Prostate gland (tissue), 2 donors: ENCODE measurements at places on chromosomes 5 and 9.
A peak's percentile ranks its signal among the peaks of the same experiment; 100 is the strongest.

DNA sequence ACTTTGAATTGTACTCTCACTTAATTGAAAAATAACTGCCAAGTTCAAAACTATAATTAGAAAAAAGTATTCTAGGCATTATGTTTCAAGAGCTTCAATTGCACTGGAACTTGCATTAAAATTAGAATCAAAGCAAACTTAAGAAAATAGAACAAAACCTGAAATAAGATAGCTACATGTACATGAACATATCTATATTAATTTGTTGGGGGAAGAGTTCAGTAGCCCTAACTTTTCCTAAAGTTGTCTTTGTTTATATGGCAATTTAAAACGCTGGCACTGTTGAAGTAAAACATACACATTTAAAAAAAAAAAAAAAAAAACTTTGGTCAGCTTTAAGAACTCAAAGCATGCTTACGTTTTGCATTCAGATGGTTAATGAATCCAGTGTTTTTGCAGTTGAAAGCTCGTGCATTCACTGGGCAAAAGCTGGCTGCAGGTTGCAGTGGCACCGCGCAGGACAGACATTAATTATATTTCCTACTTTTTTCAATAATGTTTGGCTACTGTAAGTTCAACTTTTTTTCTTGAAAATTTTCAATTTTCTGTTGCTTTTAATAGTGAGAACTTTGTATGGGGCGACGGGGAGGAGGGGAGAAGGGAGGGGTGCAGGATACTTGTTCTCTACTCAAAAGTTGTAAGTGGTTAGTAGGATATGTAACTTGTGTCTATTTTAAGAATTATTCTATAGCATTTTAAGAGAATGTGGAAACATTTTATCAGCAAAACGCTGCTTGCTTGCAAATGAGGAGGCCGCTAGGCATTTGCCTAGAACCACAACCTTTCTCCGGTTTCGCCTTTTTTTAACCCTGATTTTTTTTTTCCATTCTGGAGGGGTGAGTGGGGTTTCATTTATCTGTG, 3.9 kb downstream of the NR2F1 start:
- no peak for DNase-seq

GRCh38 chr5:40447438-40447837, 232.3 kb upstream of the PTGER4 start:
- DNase-seq: no peak

DNA sequence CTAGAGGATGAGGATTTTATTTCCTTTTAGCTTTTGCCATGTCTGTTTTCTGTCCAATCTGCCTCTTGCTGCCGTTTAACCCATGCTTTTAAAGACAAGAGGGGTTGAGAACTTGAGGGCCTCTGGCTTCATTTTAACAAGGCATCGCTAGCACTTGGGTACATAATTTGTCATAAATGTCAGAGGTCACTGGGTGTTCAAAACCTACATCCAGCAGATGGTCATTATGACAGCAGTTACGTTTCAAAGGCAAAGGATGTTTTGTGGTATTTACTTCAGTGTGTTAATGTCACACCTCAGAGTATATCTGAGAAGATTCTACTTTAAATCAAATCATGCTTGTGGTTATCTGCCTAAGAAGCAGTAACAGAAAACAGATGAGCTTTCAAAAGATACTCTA, 918.3 kb downstream of the NR2F1-AS1 start:
- DNase-seq: no peak

DNA sequence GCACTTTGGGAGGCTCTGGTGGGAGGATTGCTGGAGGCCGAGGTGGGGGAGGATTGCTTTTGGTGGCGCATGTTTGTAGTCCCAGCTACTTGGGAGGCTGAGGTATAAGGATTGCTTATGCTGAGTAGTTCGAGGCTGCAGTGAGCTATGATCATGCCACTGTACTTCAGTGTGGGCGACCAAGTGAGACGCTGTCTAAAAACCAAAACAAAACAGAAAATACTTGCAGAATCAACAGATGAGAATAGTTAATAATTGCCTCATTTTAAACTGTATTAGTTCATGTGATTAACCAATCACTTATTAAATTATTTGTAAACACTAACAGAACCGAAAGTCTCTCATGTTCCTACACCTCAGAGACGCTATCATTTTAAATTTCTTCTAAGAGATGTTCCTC, 118.1 kb downstream of the CCDC171 start:
- no peak for DNase-seq

DNA sequence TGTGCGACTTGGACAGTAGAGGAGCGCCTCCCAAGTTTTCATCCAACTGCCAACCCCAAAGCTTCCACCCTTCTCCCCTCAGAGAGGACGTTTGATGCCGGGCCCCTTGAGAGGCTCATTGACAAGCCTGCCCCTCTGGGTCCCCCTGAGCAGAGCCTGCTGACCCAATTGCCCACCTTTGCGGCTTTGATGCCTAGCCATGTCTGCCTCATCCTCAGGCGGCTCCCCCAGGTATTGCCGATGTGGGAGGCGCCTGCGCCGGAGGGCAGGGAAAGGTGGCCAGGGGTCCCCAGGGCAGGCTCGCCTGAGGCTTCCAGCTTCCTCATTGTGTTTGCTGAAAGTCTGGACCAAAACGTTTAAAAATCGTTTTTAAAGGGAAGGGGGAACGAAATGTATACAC, 1.4 kb downstream of the ODF2 start:
- no peak for DNase-seq

DNA sequence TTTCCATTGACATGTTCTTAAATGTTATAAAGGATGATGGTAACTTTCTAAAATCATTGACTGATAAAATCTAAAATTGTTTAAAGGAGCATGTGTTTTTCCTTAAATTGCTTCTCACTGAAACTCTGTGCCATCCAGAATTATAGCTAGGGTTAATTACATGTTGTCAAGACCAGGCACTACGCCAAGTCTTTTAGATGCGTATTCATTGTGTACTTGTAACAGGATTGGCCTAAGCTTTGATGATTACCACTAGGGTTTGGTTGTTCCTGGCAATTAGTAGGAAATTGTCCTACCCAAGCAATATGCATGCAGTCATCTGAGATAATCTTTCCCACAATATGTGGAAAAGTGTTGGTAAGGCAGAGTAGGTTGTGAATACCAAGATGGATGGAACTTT, 43.8 kb downstream of the PRKACG start:
- DNase-seq: no peak

DNA sequence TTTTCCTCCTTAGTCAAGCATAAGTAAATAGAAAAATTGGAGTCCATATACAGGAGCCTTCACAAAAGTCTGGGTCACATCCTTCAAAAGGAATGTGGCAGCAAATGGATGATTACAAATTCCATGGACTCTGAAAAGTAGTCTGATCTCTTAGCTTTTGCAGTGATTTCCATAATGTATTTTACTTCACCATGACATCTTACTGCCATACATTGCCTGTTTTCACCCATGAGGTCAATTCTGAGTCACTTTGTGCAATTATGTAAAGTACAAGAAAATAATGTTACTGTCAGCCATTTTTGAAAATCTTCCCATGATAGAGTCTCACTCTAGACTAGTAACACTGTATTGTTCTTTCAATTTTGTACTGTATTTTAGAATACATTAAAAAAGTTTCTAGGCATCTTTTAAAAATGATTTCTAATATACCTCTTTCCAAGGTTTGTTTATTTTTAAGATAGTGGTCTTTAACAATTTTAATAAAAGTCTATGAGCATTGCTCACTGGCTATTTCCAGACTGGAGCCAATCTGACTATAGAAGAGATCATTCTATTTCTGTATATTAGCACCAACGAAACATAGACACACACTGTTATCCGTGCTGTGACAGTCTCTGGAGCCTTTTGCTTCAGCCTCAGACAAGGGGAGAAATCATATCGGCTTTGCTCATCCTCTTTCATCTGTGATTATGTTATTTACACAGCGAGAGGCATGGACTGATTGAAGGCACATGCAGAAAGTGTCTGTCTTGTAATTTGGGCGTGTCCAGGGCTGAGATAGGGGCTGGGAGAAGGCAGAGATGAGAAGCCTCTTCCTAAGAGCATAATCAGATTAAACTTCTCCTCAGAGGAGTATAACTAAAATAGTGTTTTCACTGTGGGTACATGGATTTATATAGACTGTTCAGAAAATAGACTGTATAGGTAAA, 22.9 kb upstream of the ACTBL2 start:
- no peak for DNase-seq

DNA sequence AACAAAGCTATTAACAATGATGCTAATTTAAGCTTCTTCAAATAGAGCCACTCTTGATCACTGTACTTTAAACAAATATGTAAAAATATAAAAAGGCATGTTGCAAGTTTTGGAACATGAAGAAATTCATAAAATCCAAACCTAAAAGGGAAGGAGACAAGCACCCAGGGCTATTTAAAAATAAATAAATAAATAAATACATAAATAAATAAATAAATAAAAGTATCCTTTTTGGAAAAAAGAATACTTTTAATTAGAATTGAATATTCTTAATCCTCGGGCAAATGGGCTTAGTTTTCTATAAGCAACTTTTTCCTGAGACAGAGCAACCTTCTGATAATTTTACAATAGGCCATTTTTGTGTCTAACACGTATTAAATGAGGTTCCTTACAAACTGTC, 147.5 kb upstream of the PCA3 start:
- no peak for DNase-seq

DNA sequence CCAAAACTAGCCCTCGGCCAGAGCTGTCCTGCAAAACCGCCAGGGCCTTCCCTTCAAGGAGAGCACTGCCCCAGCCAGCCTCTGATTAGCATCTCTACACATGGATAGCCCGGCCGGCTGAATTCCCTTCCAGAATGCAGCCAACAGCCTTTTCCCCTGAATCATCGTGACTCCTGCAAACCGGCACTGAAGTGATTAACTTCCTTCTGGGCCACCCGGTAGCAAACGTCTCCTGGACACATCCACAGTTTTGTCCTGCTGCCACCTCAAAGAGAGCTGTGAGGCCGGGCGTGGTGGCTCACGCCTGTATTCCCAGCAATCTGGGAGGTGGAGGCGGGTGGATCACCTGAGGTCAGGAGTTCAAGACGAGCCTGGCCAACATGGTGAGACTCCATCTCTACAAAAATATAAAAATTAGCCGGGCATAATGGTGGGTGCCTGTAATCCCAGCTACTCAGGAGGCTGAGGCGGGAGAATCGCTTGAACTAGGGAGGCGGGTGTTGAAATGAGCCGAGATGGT, 21.1 kb upstream of the EEIG1 start:
- DNase-seq: no peak

DNA sequence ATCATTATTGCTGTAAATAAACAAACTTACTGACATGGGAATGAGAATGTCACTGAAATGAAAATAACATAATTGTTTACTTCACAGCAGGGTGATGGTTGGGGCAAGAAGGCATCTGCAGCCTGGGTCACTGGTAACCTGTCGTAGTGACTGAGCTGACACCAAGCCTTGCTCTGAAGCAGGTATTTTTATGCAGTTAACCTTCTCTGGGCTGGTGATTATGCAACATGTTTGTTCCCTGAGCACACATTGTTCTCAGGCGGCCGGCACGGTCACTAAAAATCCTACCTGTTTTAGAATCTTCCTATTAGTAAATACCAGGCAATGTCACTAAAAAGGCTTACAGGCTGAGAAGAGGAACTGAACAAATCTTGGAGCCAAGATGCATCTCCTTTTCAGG, 157.7 kb upstream of the NR3C1 start:
- peak; percentile 73 for DNase-seq

GRCh38 chr9:95678759-95679158, 162.0 kb upstream of the PTCH1 start:
- no peak for DNase-seq

DNA sequence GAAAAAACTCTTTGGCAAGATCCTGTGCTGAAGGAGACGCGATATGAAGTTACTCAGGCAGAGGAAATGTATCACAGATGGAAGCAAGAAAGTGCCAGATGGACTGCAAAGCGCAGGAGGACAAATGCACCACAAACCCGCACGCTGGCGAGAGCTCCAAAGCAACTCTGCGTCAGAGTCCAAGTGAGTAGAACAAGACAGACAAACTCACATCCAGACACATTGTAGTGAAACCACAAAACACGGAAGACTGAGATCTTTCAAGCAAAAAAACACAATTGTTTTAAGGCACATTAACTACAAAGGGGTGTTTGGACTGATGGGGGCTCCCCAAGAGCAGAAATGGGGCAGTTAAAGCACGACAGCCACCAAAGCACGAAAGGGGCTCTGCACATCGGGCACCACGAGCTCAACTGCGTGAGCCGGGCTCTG, 39.2 kb upstream of the NKD2 start:
- no peak for DNase-seq

DNA sequence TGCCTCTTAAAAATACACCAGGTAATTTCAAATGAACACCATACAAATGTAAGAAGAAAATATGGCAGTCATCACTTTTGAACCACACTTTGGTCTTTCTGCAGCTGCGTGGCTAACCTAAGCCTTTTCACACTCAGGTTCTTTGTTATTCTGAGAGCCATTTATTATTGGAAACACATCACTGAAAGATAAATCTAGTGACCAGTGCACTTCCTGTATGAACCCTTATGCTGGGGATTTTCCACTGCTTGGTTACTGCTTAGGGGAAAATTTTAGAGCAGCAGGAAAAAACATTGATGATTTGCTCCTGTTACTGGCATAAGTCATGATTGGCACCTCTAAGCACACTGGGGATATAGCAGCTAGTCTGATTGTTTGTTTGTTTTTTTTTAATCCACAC, 58.6 kb upstream of the RANBP3L start:
- DNase-seq: no peak

GRCh38 chr5:67104859-67105258, 91.7 kb downstream of the CD180 start:
- no peak for DNase-seq

GRCh38 chr9:10661994-10662393, 49.2 kb upstream of the PTPRD start:
- no peak for DNase-seq

GRCh38 chr5:14357441-14357840, 214.3 kb downstream of the TRIO start:
- DNase-seq: no peak

DNA sequence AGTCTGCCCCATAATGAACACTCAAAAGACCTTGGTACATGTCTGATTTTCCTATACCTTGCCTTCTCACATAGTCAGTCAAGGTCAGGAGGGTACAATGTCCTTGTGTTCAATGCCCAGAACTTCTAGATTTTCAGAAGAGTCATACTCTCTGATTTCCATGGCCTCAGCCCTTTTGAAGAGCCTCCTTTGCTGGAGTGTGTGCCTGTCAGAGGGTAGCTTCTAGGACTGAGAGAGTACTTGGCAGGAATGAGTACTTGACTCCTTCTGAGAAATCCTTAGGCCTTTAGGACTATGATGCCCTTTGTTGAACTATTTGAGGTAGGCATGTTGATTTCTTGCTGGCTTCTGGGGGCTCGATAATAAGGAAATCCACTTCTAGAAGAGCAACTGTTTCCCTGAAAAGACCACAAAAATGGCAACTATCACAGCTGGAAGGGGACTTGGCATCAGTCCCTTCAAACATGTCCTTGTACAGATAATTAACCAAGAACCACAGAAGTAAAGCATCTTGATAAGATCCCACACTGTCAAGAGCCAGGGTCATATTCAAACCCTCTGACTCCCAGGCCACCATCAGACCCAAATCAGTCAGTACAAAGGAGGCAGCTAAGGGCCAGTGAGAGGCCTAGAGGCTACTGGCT, 10.6 kb upstream of the MEGF9 start:
- no peak for DNase-seq
